ENCODE measurements at places on chromosomes 16 and 17. TPM values are rescaled to one million over a fixed set of nuclear protein-coding genes. Genes with fewer than 3 reads are reported as not detected.
A peak's percentile ranks its signal among the peaks of the same experiment; 100 is the strongest.

DNA sequence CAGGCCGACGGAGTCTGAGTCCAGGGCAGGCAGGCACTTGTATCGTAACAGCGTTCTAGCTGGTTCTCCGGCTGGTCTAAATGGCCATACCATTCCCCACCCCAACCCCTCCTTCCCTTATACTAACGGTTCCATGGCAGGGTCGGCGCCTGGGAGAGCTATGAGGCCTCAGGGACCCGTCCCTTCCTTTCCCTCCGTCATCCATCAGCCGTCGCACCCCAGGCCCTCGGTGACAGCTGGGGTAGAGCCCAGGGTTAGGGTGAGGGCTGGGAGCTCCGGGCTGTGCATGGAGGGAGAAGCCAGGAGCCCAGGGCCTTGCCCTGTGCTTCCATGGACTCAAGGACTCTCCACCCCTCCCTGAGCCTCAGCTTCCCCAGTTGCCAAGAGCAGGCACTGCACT is 101.4 kb downstream of the RBFOX3 start:
- no peak for DNase-seq

- no peak for DNase-seq
Measured at GRCh38 chr16:4015275-4016004, 100.8 kb downstream of the ADCY9 start.

DNA sequence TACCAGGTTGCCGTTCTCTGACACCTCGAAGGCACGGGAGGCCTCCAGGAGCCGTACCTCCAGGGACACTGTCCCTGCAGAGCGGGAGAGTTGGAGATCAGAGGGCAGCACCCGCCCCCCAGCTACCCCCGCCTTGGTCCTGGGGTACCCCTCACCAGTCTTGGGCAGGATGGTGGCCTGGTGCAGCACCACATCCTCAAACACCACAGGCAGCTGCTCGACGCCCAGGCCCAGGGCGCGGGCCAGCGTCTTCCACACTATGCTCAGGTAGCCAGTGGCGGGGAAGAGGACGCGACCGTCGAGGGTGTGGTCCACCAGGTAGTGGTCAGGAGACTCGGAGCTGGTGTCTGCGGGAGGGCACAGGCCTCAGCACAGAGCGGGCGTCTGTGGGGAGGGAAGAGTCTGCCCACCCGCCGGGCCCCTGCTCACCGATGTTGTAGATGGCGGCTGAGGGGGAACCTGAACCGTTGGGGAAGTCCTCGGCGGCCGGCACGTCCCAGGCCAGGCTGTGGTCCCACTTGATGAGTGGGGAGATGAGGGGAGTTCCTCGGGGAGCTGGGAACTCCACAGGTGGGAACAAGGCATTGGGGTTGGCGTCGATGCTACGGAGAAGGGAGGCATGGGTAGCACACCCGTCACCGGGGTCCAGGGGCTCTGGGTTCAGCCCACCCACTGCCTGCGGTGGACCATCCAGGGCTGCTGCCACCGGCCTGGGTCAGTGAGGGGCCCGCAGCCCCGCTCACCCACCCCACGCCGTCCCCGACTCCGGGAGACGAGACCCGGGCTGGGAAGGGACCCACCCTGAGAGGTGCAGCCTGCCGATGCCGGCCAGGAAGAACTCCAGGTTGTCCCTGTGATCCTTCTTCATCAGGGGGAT is 9.8 kb downstream of the FASN start:
- no peak for DNase-seq

- no peak for DNase-seq
Measured at GRCh38 chr17:17754719-17755686, 73.7 kb downstream of the RAI1 start.

- DNase-seq: no peak
Measured at GRCh38 chr17:77505181-77505639, 364.4 kb downstream of the SEC14L1 start.

DNA sequence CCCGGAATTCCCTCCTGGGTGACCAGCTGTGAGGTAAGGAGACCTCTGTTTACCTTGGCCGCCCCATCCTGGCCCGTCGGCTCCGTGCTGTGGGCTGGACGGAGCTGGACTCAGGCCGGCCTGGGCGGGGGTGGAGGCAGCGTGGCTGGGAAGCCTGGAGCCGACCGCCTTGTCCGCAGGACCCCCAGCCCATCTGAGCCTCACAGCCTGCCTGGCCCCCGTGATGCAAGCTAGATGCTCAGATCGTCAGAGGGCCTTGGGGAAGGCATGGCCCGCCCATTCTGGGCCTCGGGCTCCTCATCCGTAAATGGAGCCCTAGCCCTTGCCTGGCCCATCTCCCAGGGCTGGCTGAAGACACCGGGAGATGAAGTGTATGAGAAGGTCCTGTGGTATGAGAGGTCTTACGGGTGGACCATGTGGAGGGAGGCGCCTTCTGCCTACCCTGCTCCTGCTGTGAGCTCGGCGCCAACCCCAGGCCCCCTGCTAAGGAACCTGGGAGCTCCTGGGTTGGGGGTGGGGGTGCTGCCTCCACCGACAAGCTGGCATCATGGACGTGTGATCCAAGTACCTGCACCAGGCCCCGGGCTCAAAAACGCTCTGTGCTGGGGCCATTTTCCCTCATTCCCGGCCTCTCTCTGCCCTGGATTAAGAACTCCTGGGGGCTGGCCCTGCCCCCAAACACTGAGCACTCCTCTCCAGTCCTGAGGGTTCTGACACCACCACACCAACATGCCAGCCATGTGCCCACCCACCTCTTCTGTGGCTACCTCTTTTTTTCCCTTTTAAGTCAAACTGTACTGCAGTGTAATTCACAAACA is 5.4 kb upstream of the P2RX1 start:
- DNase-seq: no peak

DNA sequence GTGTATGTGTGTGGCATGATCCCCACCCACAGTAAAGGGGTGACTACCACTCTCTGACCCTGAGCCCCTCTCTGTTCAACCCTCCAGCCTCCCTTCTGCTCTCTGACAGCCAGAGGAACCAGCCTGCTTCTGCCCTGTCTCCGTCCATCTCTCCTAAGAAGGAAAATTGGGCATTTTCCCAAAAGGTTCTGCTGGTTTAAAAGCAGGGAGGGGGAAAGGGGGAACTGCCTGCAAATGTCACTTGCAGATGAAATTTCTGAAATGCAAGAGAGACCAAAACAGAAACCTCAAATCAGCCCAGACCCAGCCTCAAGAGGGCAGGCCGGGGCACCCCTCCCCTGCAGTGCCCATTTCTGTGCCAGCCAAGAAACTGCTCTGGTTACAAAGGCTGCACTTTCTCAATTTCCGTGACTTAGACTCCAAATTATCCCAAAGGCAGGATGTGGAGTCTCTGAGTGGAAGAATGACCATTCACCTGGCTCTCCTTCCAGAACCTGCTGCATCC is 197.9 kb downstream of the RBFOX3 start:
- no peak for DNase-seq

DNA sequence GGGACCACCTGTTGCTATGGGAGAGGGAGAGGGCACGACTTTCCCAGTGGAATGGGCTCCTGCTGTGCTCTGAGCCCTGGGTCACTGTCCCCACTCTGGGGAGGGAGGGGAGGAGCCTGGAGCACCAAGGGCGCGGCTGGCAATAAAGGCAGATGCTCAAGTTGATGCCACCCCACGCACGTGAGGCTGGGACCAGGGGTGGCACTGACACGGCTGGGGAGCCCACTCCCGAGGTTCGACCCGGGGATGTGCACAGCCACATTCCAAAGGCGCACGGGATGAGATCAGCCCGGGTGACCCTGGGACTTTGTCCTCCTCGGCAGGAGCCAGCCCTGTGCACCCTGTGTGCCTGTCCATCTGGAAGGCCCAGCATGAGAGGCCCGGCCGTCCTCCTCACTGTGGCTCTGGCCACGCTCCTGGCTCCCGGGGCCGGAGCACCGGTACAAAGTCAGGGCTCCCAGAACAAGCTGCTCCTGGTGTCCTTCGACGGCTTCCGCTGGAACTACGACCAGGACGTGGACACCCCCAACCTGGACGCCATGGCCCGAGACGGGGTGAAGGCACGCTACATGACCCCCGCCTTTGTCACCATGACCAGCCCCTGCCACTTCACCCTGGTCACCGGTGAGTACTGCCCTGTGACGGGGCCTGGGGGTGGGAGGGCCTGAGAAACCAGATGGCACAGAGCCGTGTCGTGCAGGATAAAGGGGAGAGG is at the start of gene ENPP7:
ENPP7 (plus strand) TSS at position 175 of the 715 bp plus-strand sequence; CDS start at position 372, 197 bp downstream.
- DNase-seq: no peak

DNA sequence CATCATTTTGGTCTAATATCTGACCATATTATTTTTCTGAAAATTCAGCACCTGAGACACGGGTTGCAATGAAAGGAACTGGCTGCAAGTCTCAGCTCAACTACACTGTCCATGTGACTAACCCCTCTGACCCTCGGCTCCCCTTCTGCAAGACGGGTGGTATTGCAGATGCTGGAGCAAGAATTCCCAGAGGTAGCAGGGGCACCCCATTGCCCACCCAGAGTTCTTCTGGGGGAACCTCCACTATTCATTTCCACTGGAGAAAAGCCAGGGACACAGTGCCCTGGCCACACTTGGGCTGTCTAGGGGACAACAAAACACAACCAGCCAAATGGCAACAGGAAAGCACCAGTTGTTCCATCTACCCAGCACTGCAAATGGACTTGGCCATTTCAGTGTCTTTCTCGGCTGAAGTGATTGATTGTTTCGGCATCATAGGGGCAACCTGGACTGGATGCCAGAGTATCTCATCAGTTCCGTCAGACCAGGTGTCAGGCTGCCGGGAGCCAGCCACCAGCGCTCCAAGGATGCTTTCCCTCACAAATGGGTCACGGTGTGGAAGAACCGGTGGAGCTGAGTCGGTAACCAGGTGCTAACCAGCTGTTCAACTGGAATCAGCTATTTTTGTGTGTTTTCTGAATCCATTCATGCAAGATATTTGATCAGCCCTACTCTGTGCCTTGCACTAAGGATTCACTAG is 58.1 kb downstream of the C16orf78 start:
- no peak for DNase-seq

GRCh38 chr17:3998436-3998835 is 34.2 kb upstream of the ATP2A3 start:
- DNase-seq: no peak

GRCh38 chr16:85180827-85181738 is 68.8 kb upstream of the CIBAR2 start:
- no peak for DNase-seq

DNA sequence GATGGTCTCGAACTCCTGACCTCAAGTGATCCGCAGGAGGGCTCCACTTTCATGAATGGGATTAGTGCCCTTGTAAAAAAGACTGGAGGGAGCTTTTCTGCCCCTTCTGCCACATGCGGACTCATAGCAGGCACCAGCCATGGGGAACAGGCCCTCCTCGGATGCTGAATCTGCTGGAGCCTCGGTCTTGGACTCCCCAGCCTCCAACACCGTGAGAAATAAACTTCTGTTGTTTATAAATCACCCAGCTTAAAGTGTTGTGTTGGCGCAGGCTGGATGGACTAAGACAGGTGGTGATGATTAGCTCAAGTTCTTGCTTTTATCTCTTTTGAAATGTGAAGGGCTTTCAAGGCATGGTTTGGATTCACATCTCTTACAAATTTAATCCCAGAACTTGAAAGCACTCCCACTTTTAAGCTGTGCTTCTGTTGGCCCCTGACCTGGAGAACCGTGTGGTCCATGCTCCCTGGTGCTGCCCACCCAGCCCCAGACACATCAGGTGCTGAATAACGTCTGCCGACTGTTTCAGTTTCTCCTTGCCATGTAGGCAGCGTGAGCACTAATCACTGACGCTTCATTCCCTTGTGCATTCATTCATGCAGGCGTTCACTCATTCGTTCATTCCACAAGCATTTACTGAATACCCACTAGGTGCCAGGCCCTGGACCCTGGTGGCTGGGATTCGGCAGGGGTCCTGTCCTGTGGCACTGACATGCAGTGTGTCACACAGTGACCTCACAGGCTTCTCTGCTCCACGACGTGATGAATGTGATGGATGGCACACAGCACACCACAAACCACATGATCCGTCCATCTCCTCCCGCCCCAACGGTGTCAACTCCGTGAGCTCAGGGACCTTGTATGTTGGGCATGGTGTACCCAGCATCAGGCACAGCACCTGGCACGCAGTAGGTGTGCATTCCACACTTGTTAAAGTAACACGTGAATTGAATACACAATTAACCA is 8.9 kb downstream of the CIBAR2 start:
- DNase-seq: no peak

DNA sequence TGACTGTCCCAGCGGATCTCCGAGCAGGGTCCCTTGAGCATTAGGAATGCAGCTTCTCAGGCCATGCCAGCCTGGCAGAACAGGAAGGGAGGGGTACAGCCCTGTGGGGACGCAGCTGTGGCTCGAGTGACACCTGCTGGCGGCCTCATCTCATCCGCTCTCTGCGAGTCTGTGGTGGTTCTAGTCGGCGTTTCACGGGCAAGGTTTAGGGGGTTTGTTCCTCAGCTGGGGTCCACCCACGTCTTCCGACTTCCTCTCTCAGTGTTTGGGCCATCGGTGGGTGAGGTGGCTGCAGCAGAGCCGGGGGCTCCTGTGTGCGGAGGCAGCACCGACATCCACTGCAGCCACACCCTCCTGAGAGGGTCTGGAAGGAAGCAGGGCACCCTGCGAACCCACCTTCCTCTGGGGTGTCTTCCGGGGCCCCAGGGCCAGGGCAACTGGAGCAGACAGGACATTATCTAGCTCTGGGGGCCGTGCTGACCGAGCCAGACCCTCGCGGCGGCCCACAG is 33.3 kb downstream of the JPH3 start:
- DNase-seq: peak; percentile 59

- no peak for DNase-seq
Measured at GRCh38 chr16:12801511-12802042, 2.1 kb downstream of the CPPED1 start.

NPIPA3 gene
- total RNA-seq: 1.6 TPM

CLEC18B gene
- 2.1 TPM for total RNA-seq

CHAD gene
- total RNA-seq: not detected

HID1 gene
- total RNA-seq: 43.8 TPM

ZNF207 gene
- total RNA-seq: 181 TPM

NHERF1 gene
- total RNA-seq: 129 TPM

CACNG1 gene
- total RNA-seq: not detected

KRT32 gene
- 0.42 TPM for total RNA-seq
